RPMI8226 (cell line): ENCODE measurements at places on chromosomes 2 and 18.

GRCh38 chr2:71695235-71696120 is 242.1 kb downstream of the DYSF start:
- no peak for DNase-seq

GRCh38 chr2:168160897-168161296 is 86.5 kb downstream of the STK39 start:
- DNase-seq: no peak

GRCh38 chr2:180927030-180927686 is 53.2 kb upstream of the UBE2E3 start:
- DNase-seq: no peak

DNA sequence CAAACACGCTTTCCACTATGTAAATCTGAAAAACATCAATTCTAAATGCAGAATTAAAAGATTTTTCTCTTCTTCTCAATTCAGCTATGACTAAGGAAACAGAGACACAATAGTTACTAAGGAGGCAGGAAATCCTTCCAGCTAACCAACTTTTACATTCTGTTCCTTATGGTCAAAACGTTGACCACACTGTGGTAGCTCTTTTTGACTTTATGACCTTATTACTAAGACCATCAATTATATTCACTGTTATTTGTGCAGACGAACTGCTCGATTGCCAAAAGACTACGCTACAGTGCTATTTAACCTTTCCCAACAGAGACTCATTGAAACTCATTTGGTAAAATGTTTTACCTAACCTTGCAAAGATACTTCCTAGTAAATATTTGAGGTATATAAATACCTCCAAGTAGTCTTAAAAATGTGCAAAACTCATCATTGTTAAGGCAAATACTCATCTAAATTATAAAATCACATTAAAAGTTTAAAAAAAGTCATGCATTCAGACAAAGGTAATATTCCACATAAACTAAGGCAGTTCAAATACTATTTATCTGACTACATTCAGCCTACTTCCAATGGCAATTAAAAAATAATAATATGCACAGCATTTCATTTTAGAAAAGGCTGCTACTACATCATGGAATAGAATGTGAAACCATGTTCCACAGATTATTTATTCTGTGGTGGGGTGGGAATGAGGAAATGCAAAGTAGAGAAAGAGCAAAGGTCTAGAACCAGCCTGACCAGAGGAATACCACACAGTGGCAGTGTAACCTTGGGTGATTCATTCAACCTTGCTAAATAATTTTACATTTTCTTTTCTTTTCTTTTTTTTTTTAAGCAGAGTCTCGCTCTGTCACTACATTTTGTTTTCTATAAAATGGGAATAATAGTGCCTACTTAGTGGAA is 139.9 kb downstream of the THADA start:
- peak; percentile 11 for DNase-seq

- no peak for DNase-seq
Measured at GRCh38 chr2:208210688-208211451, 21.0 kb upstream of the C2orf80 start.

DNA sequence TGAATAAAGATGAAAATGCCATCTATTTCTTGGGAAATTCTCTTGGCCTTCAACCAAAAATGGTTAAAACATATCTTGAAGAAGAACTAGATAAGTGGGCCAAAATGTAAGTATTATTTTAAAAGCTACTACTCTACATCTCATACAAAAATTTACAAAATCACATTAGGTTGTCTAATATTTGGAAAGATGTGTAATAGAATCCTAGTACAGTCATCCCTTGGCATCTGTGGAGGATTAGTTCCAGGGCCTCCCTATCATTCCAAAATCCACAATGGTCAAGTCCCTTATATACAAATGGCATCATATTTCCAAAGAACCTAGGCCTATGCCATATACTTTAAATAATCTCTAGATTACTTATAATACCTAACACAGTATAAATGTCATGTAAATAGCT is 41.2 kb downstream of the KYNU start:
- no peak for DNase-seq

GRCh38 chr2:150051004-150051403 is 436.5 kb downstream of the RND3 start:
- DNase-seq: peak; percentile 5

GRCh38 chr2:67996772-67997527 is 65.9 kb downstream of the C1D start:
- DNase-seq: no peak

GRCh38 chr2:180571559-180571958 is 408.8 kb upstream of the UBE2E3 start:
- DNase-seq: no peak

DNA sequence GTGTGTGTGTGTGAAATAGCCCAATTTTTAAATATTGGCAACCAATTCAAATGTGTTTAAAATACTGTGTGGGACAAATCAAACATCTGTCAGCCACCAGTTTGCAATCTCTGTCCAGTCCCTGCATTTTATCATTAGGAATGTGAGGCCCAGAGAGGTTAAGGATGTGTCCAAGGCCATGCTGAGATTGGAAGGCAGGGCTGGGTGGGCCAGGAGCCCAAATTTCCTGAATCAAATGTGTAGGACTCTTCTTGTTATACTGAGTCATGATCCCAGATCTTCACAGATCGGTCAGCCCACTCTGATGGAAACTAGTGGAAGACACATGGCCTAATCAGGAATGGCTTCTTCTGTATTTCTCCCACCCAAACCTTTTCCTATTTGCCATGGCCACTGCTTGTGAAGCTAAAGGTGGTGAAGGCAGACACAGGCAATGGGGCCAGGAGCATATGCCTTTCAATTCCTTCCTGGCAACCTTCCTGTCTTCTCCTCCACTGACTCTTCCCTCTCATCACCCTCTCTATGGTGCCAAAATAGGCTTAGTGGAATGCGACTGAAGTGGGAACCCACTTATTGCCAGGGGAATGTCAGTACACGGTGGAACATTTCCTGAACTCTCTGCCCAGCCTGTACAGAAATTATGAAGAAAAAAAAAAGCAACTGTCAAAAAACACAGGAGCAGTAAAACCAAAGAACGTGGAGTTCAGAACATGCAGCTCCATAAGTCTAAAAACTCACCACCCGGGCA is 35.5 kb downstream of the ZEB2 start:
- no peak for DNase-seq

DNA sequence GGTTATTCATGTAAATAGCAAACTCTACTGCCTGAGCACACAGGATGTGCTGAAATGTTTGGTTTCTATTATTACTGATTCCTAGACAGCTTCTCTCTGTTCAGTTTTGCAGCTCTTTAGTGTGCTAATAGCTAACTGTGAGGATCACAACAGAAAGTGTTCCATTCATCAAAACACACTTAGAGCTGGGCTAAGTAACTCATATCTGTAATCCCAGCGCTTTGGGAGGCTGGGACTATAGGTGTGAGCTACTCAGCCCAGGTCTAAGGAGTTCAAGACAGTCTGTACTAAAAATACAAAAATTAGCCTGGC is 63.2 kb downstream of the MOGAT1 start:
- no peak for DNase-seq

- DNase-seq: no peak
Measured at GRCh38 chr2:224816816-224817215, 100.7 kb upstream of the CCDC195 start.

DNA sequence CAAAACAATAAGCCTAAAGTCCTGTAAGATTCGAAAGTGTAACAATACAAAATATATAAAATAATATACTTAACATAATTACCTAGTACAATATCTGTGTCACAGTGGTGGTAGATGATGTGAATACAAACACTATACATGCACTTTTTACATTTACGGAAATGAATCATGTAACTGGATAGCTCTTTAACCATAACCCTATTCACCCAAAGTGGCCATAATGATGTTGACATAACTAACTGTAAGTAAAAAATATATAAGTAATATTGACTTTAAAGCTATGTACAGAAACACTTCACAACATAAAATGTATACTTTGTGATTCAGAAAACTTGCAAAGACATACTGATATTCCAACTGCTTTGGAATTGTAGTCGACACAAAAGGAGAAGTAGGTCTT is 616.9 kb upstream of the SLC8A1 start:
- DNase-seq: no peak

- no peak for DNase-seq
Measured at GRCh38 chr18:28109781-28110560, 67.0 kb downstream of the CDH2 start.

GRCh38 chr2:170025223-170025622 is 152.7 kb upstream of the MYO3B start:
- no peak for DNase-seq

DNA sequence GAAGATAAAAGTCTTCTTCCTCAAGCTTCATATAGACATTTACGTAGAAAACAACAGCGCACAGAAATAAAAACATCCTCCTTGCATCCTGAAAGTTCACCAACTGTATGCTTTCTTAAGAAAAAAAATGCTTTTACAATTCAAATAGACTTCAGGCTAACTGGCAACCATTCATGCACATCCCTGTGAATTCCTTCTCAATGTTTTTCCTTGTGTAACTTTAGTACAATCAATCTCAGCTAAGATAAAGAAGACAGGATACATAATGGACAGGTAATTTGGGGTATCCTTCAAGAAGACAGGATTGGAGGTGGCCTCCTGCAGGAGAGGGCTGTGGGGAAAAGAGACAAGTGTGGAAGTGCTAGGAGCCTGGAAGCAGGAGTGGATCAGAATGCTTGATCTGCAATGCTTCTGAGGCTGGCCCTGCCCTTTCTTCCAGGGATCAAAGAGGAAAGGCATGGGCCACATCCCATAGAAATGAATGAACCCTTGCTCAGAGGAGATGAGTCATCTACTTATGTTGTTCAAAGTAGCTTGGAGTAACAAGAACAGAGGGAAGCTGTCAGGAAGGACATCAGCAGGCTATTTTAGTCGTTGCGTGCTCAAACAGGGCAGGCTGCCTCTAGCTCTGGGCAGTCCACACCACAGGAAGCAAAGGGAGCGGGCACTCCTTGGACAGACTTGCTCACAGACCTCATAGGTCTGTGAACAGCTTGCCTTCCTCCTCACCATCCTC is 126.6 kb downstream of the TMEM131 start:
- DNase-seq: no peak

- no peak for DNase-seq
Measured at GRCh38 chr2:72994282-72994990, 77.1 kb downstream of the SFXN5 start.

DNA sequence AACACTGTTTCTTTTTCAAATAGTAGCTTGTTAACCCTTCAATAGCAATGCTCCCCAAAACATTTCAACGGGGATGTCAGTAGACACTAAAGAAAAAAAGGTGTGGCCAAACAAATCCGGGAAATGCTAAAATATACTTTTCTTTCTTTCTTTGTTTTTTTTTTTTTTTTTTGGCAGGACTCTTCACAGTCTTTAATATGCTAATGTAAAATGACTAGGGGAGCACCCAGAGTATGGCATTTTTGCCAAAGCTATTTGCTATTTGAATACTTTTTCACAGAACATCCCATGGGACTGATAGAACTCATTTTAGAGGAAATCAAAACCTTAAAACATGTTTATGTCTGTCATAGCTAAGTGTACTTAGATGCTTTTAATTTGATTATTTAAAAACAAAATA is 32.1 kb downstream of the ATF2 start:
- DNase-seq: no peak

DNA sequence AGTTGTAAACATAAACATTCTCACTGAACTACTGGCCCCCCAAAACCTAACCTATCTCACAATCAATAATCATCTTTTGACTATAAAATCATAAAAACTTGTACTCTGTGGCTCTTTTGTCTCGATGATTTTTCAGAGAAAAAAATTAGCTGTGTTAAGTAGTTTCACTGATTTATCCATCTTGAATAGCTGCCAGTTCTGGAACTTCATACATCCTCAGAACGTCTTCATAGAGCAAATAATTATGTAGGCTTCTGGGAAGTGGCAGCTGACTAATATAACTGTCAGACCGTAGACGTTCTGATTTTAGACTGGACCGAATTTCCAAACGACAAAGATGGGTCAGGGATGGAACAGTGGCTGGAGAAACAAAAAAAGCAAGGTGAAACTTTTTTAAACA is 97.3 kb upstream of the CHAC2 start:
- DNase-seq: no peak

DNA sequence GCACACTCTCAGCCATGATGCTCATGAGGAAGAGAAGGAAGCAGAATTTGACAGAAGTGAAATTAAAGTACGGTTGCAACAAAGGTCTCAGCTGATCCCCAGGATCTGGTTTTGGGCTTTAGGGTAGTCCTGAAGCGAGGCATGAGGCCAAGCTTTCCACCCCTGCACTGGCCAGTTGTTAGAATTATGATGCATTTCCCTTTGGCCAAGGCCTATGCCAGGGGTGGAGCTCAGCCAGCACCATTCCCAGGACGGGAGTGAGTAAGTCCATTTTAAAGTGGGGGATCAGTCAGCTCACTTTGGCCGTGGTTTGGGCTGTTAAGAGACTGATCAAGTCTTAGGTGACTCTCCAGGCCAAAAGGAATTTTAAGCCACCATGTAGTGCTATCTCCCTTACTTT is 314.5 kb upstream of the MMADHC start:
- no peak for DNase-seq

DNA sequence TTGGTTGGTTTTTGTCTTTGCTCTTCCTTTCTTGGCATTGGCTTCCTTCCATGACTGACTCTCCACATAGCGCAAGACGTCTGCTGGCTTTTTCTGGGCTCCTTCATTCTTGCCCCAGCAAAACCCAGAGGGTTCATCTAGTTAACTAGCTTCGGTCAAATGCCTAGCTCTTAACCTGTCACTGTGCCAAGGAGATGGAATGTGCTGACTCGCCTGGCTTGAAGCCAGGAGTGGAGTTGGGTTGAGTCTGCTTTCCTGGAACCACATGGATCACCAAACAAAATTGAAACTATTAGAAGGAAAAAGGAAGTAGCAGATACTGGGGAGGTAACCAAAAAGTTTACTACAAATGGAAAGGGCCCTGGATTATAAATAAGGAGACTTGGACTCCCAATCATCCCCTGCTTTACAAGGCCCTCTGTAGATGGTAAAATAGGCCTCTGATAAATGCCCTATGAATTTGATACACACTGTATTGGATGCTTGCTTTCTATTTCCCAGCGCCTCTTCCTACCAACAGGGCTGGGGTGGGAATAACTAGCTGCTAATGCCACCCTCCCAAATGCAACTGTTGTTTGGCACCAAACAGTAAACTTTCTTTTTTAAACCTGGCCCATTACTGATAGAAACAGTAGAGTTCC is 11.3 kb downstream of the MALT1 start:
- DNase-seq: peak; percentile 69

GRCh38 chr2:1528273-1529064 is 115.2 kb downstream of the TPO start:
- no peak for DNase-seq

DNA sequence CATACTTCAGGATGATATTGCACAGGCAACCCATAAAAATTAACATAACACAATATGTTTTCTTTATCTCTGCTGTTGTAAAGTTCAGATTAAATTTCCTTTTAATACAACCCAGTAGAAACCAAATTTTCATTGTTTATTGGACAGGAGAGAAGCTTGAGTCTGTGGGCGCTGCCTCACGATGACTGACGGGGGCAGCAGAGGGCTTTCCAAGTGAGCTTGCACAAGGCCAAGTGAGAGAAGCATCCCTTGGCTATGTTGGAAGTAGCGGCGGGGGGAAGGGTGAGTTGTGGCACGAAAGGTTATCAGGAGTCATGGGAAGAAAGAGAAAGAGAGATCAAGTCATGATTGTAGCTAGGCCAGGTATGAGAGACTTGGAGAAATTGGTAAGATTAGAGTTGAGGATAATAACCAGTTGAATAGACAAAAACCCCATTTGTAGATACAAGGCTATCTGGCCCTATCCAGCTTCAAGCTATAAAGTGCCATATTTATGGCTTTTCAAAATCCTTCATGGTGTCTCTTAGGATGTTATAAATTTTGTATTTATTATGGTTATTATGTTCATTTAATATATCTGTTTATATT is 413.7 kb upstream of the FAM98A start:
- DNase-seq: peak; percentile 67

- no peak for DNase-seq
Measured at GRCh38 chr18:54284981-54285785, 15.9 kb downstream of the POLI start.
